ENCODE measurements at places on chromosomes 7 and 10. TPM values are rescaled to one million over a fixed set of nuclear protein-coding genes. Genes with fewer than 3 reads are reported as not detected.

Gene LMOD2
- total RNA-seq: not detected

Gene COX19
- total RNA-seq: 11.3 TPM

Gene FKBP9
- 115 TPM for total RNA-seq

Gene PRR15
- 4.6 TPM for total RNA-seq

Gene POLR3A
- 18.7 TPM for total RNA-seq

Gene CDCA7L
- total RNA-seq: 17.7 TPM

Gene CNNM1
- 4.2 TPM for total RNA-seq

Gene GPR15LG
- not detected for total RNA-seq

Gene SPDYE16
- total RNA-seq: 0.51 TPM

Gene FAM20C
- total RNA-seq: 62.0 TPM

Gene TLL2
- 0.32 TPM for total RNA-seq

DNA sequence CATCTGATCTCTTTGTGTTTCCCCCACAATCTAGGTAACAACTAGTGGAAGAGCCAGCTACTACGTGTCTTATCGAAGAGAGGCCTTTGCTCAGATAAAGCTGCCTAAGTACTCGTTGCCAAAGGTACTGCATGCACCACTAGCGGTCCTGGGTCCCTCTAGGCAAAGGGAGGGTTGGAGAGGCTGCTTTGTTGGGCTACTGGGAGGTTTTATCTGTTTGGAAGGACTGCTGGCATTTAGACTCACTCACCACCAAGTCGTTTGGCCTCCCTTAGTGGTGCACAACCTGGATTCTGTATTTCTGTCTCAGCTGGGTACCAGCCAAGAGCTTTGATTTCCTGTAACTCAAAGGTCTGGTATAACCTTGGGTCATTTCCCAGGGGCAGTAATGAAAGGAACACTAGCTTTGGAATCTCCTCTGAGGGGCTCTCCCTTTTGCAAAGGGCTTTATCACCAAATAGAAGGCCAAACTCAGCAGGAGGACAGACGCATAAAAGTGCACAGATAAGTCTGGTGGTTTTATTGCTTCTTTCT is 498.3 kb downstream of the SORCS3 start:
- no peak for DNase-seq

- DNase-seq: no peak
These were observed 20.2 kb upstream of the ASL start for GRCh38 chr7:66055321-66055956.

- no peak for DNase-seq
These were observed 65.4 kb downstream of the ZNF467 start for GRCh38 chr7:149708026-149708425.

- no peak for DNase-seq
These were observed 705.5 kb downstream of the IPMK start for GRCh38 chr10:57562211-57562610.

DNA sequence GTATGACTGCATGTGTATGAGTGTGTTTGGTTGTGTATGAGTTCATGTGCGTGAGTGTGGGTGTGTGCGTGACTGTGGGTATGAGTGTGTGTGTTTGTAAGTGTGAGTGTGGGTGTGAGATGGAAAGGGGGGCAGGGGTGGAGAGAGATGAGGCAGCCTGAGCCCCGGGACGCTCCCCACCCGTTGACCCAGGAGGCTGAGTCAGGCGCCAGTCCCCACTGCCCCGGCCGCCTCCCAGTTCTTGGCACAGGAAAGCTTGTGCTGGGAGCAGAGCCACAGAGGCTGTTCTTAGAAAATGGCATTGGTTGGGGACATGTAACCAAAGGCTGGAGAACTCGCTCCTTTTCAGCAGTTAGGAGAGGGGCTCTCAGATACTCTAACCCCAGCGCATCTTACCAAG is 27.8 kb upstream of the NUB1 start:
- no peak for DNase-seq

DNA sequence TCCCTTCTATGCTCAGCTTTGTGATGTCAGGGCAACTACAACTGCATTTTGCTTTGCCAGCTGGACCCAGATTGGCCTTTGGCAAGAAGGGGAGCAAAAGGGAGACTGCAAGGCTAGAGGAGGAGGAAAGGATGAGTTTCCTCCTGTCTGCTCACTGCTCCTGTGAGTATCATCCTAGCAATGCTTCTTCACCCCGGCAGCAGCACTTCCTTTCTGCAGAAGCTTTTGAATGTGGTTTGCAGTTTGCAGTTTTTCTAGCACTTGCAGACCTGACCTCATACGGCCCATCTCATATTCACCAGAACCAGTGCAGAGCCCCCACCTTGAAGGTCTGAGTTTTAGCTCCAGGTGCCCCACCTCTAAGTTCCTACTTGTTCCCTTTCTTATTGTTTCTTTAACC is 14.8 kb downstream of the C7orf33 start:
- no peak for DNase-seq

DNA sequence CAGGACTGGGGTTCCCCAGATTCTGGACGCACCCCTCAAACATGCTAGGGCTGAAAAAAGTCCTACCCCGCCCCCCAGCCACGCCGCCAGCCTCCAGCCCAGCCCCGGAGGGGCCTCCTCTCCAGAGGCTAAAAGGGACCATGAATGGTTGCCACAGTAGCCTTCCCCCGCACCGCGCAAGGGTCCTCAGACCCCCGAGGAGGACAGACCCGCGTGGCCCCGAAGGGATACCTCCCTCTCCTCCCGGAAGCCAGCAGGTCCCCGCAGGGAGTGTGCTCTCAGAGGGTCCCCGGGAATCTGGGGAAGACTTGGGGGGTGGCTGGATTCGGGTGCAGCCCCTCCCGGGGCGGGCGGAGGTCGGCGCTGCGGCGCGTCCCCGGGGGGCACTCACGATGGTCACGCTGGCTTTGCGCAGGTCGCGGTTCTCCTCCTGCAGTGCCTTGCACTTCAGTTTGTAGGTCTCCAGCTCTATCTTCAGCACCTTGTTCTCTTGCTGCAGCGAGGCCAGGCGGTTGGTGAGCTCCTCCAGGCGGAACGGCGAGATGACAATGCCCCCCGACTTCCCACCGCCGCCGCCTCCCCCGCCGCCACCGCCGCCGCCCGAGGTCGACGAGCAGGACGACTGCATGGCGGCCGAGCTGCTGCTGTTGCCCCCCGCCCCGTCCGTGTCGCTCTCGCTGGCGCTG is 482 bp downstream of the CCDC6 start:
- DNase-seq: no peak

DNA sequence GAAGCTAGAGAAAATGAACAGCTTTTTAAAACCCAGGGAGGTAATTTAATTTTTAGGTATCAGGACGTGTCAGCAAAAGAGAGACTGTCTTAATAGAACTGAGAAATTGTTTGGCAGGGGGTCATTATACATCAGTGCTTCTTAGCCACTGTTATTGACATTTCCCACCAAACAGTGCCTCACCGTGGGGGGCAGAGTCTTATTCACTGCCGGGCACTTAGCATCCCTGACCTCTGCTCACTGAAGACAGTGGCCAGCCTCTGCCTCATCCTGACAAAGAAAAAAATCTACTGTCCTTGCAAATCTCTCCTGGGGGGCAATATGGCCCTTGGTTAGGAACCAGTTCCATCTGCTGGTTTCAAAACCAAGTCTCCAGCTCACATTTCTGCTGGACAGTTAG is 14.2 kb upstream of the MKI67 start:
- no peak for DNase-seq

DNA sequence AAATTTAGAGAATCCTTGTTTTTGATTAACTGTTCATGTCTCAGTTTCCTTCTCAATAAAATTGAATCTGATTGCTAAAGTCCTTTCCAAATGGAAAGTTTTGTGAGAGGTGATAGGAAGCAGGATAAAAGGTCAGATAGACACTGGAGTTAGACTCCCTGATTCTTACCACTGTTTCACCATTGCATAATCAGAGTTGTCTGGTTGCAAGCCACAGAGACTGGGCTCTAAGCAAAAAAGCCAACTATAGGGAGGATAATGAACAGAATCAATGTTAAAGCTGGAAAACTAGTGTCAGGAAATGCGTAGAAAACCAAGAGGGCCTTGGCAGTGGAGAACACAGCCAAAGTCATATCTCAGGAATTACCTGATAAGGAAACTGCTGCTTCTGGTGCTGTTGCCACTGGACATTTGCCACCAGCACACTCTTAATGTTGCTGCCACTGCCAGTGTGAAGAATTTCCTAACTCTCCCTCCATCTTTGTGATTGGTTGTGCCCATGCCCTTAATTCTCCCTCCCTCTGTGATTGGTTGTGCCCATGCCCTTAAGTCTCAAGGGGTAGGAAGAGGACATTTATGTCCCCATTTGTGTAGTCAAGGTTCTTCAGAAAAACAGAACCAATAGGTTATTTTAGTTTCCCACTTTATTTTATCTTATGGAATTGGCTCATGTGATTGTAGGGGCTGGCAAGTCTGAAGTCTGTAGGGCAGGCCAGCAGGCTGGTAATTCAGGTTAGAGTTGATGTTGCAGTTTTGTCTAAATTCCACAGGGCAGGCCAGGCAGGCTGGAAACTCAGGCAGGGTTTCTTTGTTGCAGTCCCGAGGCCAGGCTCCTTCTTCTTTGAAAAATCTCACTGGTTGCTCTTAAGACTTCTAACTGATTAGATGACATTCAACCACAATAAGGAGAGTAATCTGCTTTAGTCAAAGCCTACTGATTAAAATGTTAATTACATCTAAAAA is 639.0 kb downstream of the REEP3 start:
- DNase-seq: no peak

DNA sequence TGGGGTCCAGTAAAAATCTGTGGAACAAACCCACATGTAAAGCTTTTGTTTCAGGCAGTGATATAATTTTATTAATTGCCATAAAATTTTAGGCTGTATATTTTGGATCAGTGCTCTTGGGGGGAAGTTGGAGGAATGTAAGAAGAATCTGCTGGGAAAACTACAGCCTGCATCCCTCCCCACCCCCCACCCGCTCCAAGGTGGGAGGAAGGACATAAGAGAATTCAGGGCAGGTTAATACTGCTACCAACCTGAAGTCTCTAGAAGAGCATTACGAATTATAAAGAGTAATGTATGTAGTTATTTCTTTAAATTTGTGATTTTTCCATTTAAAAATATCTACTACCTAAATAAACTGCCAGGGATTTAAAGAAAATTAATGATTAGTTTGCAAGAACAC is 47.2 kb upstream of the GPR37 start:
- DNase-seq: no peak

DNA sequence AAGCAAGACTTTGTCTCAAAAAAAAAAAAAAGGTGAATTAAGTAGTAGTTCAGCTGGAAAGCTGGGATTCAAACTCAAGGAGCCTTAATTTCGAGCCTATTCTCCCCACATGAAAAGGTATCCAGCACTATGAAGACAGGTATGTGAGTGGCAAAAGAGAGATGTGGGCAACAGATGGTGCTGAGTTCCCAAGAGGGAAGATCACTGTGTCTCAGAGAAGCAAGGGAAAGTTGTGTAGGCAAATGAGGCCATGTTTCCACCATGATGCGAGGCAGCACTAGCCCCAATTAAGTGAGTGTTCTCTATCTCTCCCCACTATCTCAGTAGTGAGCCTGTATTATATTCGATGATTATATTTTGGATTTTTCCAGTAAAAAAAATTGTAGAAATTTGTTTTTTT is 19.8 kb upstream of the ST7 start:
- DNase-seq: no peak

DNA sequence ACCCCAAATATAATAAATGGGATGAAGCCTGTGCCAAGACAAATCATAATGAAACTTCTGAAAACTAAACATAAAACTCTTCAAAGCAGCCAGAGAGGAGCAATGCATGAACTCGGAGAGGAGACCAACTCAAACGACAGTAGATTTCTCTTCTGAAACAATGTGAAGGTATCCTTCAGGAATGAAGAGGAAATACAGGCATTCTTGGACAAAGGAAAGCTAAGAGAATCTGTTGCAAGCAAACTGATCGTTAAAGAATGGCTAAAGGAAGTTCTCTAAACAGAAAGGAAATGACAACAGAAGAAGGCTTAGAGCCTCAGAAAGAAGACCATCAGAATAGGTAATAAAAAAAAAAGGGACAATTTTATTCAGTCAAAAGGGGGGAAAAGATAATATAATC is 6.6 kb downstream of the GNA12 start:
- no peak for DNase-seq

DNA sequence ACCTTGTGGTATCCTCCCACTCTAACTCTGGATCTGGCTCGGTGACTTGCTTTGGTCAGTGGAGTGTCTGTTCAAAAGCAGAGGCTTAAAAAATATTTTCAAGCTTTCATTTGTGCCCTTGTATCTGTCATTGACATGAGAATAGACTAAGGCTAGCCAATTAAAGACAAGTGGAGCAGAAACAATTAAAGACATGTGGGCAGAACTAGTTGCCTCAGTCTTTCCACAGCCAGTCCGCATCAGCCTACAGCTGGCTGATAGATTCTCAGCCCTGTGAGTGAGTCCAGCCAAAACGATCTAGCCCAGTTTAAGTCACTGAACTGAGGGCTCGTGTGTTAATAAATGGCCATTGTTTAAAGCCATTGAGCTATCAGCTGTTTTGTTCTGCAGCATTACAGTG is 185.2 kb upstream of the DGKB start:
- no peak for DNase-seq

GRCh38 chr10:128084364-128084763 is 41.9 kb downstream of the MKI67 start:
- DNase-seq: no peak

GRCh38 chr10:115981081-115981480 is 291.9 kb downstream of the GFRA1 start:
- DNase-seq: no peak

DNA sequence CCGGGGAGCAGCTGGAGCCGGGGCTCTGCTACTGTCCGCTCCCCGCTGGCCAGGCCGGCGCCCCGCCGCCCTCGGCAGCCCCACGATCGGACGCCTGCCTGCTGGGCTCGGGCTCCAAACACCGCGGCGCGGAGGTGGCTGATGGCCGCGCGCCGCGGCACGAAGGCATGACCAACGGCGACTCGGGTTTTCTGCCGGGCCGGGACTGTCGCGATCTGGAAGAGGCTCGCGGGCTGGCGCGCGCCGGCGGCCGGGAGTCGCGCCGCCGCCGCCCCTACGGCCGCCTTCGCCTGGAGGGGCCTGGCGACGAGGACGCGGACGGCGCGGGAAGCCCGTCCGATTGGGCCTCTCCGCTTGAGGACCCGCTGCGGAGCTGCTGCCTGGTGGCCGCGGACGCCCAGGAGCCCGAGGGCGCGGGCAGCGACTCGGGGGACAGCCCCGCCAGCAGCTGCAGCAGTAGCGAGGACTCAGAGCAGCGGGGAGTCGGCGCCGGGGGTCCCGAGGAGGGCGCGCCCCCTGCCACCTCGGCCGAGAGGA is 570 bp downstream of the TBC1D12 start:
- no peak for DNase-seq

DNA sequence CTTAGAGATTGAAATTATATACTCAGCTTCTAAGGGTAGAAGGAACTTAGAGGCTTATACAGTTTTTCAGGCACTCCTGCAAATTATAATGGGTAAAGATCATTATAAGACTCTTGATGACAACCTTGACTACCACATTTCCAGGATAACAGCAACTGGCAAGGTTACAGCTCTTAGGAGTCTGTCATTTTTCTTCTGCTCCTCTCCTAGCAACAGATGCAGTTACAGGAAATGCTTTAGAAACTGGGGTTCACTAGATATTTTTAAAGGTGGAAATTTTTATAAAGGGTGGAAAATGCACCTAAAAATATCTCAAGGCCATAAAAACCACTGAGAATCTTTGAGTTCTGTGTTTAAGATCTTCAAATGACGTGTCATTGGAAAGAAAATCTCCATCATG is 185.8 kb downstream of the RELN start:
- DNase-seq: no peak

GRCh38 chr7:47704936-47705335 is 123.0 kb upstream of the TNS3 start:
- no peak for DNase-seq

- no peak for DNase-seq
These were observed 145.2 kb downstream of the GRM3 start for GRCh38 chr7:86788948-86789347.

- no peak for DNase-seq
These were observed 21.8 kb downstream of the UBTD1 start for GRCh38 chr10:97520520-97520919.

- DNase-seq: no peak
These were observed 45.3 kb downstream of the ADRA2A start for GRCh38 chr10:111122127-111122526.
